ENCODE measurements at places on chromosomes 4 and X. TPM values are rescaled to one million over a fixed set of nuclear protein-coding genes. Genes with fewer than 3 reads are reported as not detected.

The CT47B1 gene
- total RNA-seq: not detected

The PAGE2 gene
- not detected for total RNA-seq

The PF4V1 gene
- total RNA-seq: 0.41 TPM

The TRIM61 gene
- total RNA-seq: 1.6 TPM

The SERPINA7 gene
- total RNA-seq: not detected

The CETN2 gene
- 59.5 TPM for total RNA-seq

The DNAAF6 gene
- total RNA-seq: not detected

The CPZ gene
- total RNA-seq: 2.9 TPM

The XK gene
- 3.7 TPM for total RNA-seq

The KLF8 gene
- 12.6 TPM for total RNA-seq

The CDKL5 gene
- 37.5 TPM for total RNA-seq

The ASB9 gene
- total RNA-seq: 0.82 TPM

The PLXNB3 gene
- 0.82 TPM for total RNA-seq

The UGT2B15 gene
- total RNA-seq: not detected

The RPA4 gene
- 0.82 TPM for total RNA-seq

The FOXR2 gene
- under 0.01 TPM for total RNA-seq

The PIGA gene
- total RNA-seq: 16.7 TPM

Measured in frontal cortex (tissue), 4 donors.